Occipital lobe (tissue), 3 donors: ENCODE measurements at places on chromosomes 13 and 19.

DNA sequence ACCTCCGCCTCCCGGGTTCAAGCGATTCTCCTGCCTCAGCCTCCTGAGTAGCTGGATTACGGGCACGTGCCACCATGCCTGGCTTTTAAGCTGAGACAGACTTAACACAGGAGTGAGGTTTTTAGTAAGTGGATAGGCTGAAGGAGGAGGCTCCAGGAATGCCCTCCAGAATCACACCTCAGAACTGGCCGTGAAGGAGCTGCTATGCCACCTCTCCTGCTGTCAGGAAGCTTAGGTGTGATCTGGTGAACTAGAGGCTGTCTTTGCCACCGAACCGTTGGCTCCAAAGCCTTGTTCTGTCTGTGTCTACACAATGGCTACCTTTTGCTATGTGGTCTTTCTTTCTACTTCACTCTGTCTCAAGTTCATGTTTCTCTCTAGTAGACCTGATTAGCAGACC lies 4.2 kb downstream of the PDCD2L start:
- no peak for DNase-seq

GRCh38 chr13:68257111-68257842 lies 1027.1 kb upstream of the PCDH9 start:
- no peak for DNase-seq

- no peak for DNase-seq
Observed at GRCh38 chr13:64936879-64937278, 2293.3 kb downstream of the PCDH9 start.

DNA sequence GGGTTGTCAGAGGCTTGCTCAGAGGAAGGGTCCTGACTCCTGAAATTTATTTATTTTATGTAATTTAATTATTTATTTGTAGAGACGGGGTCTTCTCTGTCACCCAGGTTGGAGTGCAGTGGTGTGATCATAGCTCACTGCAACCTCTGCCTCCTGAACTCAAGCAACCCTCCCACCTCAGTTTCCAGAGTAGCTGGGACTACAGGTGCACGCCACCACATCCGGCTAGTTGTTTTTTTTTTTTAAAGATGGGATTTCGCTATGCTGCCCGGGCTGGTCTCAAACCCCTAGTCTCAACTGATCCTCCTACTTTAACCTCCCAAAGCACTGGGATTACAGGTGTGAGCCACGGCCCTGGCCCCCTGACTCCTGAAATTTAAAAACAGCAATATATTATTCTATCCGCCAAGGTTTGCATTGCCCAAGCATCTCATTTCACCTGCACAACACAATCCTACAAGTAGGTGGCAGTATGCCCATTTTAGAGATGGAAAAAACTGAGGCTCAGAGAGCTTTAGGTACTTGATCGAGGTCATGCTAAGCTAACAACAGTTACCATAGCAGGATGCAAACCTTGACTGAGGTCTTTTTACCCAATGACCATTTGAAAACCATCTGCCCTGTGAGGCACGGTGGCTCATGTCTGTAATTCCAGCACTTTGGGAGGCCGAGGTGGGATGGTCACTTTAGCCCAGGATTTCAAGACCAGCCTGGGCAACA lies 18.1 kb downstream of the ARHGEF18 start:
- no peak for DNase-seq

GRCh38 chr19:50465986-50466705 lies 10.2 kb upstream of the EMC10 start:
- no peak for DNase-seq

DNA sequence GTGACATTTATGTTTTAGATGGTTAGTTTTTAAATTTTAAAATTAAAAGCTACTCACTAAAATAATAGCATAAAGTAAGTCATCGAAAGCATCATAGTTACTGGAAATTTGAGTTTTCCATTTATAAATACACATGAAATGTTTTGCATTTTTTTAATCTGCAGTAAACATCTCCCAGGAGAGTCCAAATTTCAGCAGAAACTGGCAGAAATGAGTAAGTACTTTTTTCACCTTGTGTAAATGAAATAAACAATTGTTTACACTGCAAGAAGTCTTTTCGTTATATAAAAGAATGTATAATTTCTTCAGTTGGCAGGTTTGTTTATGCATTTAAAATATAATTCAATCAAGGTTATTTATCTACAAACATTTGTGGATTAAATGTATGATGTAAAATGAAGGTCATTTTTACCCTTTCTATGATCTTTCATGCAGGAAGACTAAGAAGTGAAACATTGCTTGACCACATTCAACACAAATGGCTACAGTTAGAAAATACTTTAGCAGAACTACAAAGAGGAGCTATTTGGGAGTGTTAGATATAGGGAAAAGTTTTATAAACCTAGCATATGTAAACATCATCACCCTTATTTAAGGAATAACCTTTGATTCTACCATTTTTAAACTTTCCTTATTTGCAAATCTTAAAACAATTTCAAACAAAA lies 55.6 kb downstream of the RCBTB2 start:
- DNase-seq, result no peak

- DNase-seq, result peak; percentile 93
Observed at GRCh38 chr19:1039646-1040475, at the start of gene ABCA7. ABCA7 (plus strand) TSS chr19:1040107; CDS start chr19:1041362, 1,255 bp downstream.

GRCh38 chr13:103284466-103284865 lies 218.2 kb upstream of the SLC10A2 start:
- DNase-seq, result no peak
